ENCODE measurements at places on chromosomes 1 and 21. TPM values are rescaled to one million over a fixed set of nuclear protein-coding genes. Genes with fewer than 3 reads are reported as not detected.

- DNase-seq = no peak
Measured at GRCh38 chr1:12479311-12479710, 138.7 kb downstream of the DHRS3 start.

DNA sequence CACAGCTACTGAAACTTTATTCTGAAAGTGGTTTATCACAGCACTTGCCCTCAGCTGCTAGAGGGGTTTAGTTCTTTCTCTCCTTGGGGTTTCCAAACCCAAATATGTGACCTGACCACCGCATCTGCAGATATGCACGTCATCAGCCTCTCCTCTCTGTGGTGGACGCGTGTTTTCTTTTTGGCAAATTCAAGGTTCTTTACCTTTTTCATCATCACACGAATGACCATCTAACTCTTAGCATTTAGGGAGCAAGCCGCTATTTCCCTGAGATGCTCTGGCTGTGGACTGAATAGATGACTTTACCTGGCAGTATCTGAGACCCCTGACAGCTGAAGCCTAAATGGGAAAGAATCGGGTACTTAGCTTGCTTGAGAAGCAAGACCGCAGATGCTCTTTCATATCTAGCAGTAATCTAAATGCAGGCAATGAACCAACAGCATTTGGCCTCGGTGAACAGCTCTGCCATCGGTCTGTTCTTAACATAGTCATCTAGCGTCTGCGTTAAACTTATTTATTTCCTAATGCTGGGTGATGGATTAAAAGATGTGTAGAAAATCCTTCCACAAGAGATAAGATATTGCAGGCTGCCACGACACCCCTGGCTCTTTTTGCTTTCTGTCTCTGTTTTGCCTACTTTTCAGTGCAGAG, 463.4 kb downstream of the CAMTA1 start:
- no peak for DNase-seq

DNA sequence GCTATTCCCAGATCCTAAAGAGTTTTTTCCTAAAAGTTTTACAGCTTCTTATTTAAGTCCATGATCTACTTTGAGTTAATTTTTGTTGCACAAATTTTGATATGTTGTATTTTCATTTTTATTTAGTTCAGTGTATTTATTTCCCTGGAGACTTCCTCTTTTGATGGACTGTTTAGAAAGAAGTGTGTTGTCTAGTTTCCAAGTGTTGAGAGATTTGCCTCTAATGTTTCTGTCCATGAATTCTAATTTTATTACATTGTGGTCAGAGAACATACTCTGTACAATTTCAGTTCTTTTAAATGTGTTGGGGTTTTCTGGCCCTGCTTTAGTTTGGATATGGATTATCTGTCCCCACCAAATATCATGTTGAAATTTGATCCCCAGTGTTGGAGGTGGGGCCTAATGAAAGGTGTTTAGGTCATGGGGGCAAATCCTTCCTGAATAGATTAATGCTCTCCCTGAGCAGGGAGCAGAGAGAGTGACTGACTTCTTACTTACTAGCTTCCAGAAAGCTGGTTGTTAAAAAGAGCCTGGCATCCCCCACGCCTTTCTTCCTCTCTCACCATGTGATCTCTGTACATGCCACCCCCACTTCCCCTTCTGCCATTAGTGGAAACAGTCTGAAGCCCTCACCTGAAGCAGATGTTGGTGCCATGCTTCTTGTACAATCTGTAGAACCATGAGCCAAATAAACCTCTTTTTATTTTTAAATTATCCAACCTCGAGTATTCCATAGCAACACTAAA, 4.6 kb downstream of the CHD1L start:
- no peak for DNase-seq

The CLDN17 gene
- not detected for total RNA-seq

The RHD gene
- not detected for total RNA-seq

DNA sequence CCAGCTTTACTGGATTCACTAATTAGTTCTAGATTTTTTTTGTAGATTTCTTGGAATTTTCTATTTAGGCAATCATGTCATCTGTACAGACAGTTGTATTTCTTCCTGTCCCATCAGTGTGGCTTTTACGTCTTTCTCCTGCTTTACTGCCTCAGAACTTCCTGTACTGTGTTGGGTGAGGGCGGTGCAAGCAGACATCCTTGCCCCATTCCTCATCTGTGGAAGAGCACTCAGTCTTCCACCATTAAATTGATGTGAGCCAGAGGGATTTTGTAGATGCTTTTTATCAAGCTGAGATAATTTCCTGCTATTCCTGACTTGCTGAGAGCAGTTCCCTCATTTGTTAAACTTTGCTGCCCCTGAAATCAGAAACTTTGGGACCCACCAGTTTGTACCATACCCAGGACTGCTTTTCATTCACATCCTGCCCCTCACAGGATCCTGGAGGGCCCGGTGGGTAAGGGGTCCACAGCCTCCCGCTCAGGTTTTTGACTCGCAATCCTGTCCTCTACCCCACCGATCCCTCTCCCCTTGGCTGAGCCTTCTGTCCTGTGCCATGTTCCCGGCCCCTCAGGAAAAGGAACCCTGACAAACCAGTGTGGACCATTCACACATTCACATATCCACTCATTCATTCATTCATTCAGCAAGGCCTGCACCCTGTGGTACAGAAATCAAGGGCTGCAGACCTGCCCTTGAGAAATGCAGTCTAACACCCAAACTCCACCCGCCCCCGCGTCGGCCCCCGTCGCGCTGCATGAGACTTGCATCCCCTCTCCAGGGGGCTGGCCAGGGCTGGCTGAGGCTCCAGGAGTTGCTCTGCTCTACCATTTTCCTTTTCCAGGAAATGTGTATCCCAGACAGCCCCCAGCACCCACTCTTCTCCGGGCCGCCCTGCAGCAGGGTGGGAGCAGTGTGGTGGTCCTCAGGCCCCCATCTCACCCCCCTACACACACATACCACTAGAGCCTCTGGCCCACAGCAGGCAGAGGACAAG, 246.5 kb upstream of the VAMP3 start:
- no peak for DNase-seq

- no peak for DNase-seq
Measured at GRCh38 chr1:77175230-77175844, 43.9 kb downstream of the PIGK start.

DNA sequence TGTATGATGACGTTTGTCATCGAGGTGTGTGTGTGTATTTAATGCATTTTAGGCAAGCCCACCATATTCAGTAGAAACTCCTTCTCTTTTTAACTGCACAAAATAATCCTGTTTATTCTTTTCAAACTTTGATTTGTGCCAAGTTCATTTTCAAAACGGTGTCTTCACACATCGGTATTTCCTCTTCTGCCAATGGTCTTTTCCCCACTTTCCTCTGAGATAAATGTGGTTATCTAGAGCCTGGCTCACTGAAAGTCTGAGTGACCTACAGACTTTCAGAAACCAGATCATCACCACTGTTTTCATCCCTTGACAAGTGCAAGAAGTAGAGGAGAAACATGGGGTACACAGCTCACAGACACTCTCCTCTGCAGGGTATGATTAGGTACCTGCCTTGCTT, 69.4 kb downstream of the GPATCH2 start:
- no peak for DNase-seq

GRCh38 chr1:26740023-26740634, 44.3 kb downstream of the ARID1A start:
- no peak for DNase-seq

The ARHGAP29 gene
- 49.1 TPM for total RNA-seq

DNA sequence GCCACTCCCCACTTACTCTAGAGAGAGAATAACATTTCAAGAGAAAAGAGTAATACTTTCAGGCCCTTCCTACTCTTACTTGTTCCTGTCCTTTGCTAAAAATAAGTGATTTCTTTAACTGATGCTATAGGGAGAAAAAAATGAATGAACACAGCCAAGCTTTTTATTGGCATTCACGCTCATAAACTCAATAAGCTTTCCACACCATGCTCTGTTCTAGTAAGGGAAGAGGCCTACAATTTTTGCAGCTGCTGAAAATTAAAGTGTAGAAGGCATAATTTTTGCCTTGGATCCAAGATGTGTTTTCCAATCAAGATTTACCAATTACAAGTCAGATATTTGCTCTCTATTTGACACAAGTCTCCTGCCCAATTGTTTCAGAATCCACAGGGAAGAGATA, 188.1 kb upstream of the RGS18 start:
- DNase-seq = no peak

GRCh38 chr1:186009039-186009737, 275.0 kb downstream of the HMCN1 start:
- no peak for DNase-seq

DNA sequence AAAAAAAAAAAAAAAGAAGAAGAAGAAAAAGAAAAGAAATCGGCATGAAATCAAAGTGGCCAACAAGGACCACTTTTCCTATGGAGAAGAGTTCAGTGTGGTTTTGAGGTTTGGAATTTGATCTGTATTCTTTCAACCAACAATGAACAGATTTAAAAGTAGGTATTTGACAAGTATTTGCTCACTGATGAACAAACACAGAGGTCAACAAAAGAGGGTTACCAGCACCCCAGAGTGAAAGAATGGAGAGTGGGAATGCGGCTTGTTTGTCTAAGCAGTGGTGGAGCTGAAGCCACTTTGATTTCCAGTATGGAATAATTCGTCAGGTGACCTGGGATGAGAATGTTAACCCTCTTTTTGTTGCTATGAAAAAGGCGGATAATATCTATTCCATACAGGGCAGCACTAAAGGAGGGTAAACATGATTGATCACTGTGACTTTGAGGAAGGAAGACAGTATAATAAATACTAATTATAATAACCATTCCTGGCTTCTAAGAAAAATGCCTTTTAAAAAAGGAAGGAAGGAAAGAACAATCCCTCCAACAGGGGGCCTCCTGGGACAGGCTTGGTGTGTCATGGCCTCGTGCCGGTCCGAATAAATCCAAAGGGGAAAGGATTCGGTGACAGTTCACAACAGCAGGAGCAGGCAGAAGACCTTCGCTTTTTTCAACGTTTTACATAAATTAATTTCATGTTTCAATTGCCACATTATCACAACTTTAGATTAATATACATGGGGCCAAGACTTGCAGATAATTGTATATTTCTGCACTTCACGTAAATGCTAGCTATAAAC, 37.2 kb upstream of the SIM2 start:
- no peak for DNase-seq

- DNase-seq = no peak
Measured at GRCh38 chr1:53517109-53517508, 57.9 kb downstream of the DMRTB1 start.

GRCh38 chr1:37944086-37944763, 2.6 kb downstream of the INPP5B start:
- DNase-seq = no peak

DNA sequence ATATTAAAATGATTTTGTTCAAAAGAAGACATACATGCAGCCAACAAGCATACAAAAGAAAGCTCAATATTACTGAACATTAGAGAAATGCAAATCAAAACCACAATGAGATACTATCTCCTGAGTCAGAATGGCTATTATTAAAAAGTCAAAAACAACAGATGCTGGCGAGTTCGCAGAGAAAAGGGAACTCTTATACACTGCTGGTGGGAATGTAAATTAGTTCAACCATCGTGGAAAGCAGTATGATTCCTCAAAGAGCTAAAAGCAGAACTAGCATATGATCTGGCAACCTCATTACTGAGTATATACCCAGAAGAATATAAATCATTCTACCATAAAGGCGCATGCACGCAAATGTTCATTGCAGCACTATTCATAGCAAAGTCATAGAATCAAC, 126.0 kb upstream of the HMCN1 start:
- no peak for DNase-seq

DNA sequence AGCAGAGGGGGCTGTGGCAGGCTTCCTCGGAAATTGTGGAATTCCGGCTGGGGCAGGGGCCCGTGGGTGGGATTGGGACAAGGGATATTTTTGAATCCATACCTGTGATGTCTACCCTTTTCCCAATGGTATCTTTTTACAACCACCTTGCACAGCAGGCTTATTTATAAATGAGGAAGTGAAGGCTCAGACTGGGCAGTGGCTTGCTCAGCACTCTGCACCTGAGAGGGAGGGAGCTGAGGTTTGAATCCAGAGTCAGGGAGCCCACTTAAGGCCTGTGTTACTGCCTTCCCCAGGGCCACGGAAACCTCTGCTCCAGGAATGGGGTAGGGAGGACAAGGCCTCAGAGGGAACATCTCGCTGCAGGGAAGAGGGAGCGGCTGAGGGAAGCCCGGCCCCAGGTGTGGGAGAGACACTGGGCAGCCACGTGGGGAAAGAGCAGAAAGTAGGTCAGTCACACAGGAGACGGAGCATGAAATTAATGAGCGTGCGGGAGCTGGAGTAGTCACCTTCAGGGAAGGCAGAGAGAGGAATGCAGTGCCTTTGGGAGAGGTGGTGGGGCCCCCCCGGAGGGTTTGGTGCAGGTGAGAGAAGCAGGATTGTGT, 35.4 kb upstream of the SCMH1 start:
- DNase-seq = no peak
